ENCODE measurements at places on chromosomes 4 and X. TPM values are rescaled to one million over a fixed set of nuclear protein-coding genes. Genes with fewer than 3 reads are reported as not detected.

The RNF212 gene
- total RNA-seq, result 2.3 TPM

The IGSF1 gene
- total RNA-seq, result not detected

The SLIT2 gene
- total RNA-seq, result not detected

The PCDH7 gene
- not detected for total RNA-seq

The GBA3 gene
- not detected for total RNA-seq

The SERTM2 gene
- 0.05 TPM for total RNA-seq

The INTS6L gene
- 28.6 TPM for total RNA-seq

The CTAG2 gene
- total RNA-seq, result not detected

The AFF1 gene
- total RNA-seq, result 68.6 TPM

The GPR173 gene
- total RNA-seq, result 0.81 TPM

The PROM1 gene
- 0.22 TPM for total RNA-seq

The AMMECR1 gene
- 12.8 TPM for total RNA-seq

The CYLC1 gene
- total RNA-seq, result not detected

The CLDN34 gene
- not detected for total RNA-seq

The USP53 gene
- total RNA-seq, result 12.6 TPM

The GRIA3 gene
- total RNA-seq, result not detected

The GPR82 gene
- not detected for total RNA-seq

The FGFBP2 gene
- total RNA-seq, result 11.6 TPM

The CSAG2 gene
- total RNA-seq, result not detected

The SPANXN3 gene
- not detected for total RNA-seq

The GLRB gene
- not detected for total RNA-seq

The FMR1NB gene
- not detected for total RNA-seq

The PNMA3 gene
- 1.3 TPM for total RNA-seq

The AGTR2 gene
- not detected for total RNA-seq

Measured in activated T-cell treated with anti-CD3 and anti-CD28 coated beads, Interleukin-2, amount 50 U/mL, for 72 hours (primary cell).